ENCODE measurements at places on chromosomes 2 and 18.

DNA sequence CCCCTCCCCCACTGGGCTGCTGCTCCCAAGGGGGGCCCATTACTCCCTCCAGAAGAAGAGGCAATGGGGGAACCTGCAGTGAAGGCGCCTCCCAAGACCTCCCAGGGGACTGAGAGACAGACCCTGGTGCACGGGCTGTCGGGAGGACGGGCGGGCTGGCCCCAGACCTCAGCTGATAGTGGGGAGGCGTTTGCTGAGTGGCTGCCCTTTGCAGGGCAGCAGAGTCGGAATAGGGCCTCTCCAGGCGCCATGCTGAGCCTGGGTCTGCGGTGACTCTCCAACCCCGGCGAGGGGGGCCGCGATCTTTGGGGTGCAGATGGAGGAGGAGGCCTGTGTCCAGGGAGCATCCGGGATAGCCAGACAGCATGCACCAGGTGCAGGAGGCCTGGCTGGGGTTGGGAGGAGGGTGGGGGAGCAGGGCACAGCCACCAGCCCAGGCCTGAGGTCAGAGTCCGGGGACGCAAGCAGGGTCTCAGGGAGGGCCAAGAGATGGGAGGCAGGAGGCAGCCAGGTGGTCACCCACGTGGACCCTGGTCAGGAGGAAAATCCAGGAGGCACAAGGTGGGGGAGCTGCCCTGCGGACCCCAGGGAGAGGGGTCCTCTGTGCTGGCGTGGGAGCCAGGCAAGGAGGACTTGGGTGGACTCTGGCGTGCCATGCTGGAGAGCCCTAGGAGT lies 11.0 kb downstream of the CROCC2 start:
- DNase-seq, result no peak

GRCh38 chr2:204175552-204176271 lies 239.1 kb downstream of the ICOS start:
- no peak for DNase-seq

- no peak for DNase-seq
These were observed 511 bp downstream of the MOB4 start for GRCh38 chr2:197516393-197516761.

GRCh38 chr2:30747206-30747605 lies 60.0 kb downstream of the CAPN13 start:
- no peak for DNase-seq

GRCh38 chr2:23452853-23453420 lies 68.0 kb downstream of the KLHL29 start:
- DNase-seq, result peak; percentile 29

GRCh38 chr18:24227977-24228666 lies 89.3 kb downstream of the CABYR start:
- peak; percentile 6 for DNase-seq

DNA sequence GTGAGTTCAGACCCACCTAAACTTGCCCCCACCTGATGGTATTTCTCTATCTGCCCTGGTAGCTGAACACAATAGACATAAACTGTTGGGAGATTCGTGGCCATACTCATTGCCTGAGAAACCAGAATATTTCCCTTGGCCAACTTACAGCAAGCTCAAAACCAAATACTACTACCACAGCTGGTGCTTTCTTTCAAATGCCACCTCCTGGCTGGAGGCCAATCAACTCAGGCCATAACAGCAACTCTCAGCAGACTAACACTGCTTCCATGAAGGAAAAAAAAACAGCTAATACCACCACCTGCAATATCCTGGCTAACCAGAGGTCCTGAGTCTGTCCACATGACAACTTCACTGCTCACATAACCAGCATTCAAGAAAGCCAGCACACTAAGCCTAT lies 373.1 kb downstream of the CMPK2 start:
- DNase-seq, result no peak

DNA sequence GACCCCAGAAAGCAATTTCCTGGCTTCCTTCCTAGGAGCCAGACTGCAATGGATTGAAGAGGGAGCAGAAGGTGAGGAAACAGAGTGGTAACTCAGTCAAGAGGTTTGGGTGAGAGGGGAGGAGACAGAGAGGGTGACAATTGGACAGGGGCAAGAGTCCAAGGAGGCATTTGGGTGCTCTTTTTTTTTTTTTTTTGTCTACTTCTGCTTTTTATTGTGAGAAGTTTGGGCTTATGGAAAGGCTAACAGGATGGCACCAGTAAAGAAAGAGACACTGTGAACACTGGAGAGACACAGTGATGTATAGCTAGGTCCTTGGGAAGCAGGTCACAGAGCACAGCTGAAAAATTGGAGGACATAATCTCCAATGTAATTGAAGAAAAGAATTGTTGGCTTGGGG lies 25.0 kb downstream of the CYBRD1 start:
- no peak for DNase-seq

DNA sequence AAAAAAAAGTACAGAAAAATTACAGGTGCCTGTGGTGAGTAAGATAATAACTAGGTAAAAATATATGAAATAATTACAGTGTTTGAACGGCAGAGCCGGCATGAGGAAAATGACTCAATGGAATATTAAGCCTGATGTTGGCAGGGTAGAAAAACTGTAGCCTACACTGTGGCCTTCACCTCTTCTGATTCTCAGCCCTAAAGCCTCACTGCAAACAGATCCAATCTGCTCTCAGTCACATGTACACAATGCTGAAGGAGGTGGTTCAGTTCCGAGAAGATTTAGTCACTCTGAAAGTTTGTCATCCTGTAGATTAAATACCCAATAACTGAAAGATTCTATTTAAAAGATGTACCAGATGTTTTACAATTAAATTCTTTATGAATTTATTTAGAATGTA lies 66.9 kb upstream of the MAP3K20 start:
- DNase-seq, result no peak

DNA sequence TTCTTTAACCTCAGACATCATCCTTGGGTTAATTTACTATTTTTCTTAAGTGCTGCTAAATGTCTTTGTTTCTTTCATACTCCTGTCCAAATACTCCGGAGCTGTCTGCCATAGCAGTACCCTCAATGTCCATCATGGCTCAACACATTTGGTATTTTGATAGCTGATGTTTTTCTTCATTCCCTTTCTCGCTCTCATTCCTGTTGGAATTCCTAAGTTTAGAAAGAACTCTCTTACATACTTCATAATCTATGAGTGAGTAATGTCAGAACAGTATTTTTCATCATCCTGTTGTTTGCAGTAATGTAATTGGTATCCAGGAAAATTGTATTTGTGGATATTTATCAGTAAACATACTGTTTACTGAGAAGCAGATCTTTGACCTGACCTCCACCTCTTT lies 282.9 kb downstream of the PTGR3 start:
- no peak for DNase-seq

GRCh38 chr18:32867936-32868335 lies 95.1 kb upstream of the KLHL14 start:
- DNase-seq, result no peak

- DNase-seq, result no peak
These were observed 251.8 kb upstream of the SMIM21 start for GRCh38 chr18:75679331-75679730.

DNA sequence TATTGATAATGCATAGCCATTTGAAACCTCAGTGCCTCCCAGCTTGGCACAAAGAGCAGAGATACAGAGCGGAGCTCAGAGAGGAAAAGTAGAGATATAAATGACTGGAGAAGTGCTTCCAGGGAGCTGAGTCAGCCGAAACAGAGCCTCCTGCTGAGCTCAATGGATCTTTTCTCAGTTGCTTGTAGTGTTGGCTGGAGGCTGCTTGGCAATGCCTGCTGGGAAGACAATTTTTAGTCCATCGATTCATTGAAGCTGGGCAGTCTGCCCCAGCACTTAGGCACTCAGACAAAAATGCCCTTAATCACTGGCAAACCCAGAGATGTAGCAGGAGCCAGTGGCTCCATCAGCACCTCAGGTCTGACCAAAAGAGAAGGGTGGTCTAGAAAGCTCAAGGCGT lies 81.3 kb upstream of the SETBP1 start:
- no peak for DNase-seq

DNA sequence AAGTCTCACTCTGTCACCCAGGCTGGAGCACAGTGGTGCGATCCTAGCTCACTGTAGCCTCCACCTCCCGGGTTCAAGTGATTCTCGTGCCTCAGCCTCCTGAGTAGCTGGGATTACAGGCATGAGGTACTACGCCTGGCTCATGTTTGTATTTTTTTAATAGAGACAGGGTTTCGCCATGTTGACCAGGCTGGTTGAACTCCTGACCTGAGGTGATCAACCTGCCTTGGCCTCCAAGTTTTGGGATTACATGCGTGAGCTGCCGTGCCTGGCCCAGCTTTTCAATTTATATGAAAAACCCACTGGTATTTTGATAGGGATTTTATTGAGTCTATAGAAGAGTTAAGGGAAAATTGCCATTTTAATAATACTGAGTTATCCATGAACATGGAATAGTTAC lies 63.3 kb downstream of the XRCC5 start:
- no peak for DNase-seq

GRCh38 chr2:27920148-27920885 lies 29.8 kb downstream of the BABAM2 start:
- peak; percentile 56 for DNase-seq

- no peak for DNase-seq
These were observed 113.0 kb downstream of the TGFA start for GRCh38 chr2:70440621-70441020.

GRCh38 chr2:28364610-28365009 lies 28.0 kb upstream of the FOSL2 start:
- no peak for DNase-seq

- no peak for DNase-seq
These were observed 100.0 kb upstream of the PKDCC start for GRCh38 chr2:41947701-41948396.

GRCh38 chr2:100274566-100275199 lies 47.6 kb downstream of the LONRF2 start:
- DNase-seq, result no peak

DNA sequence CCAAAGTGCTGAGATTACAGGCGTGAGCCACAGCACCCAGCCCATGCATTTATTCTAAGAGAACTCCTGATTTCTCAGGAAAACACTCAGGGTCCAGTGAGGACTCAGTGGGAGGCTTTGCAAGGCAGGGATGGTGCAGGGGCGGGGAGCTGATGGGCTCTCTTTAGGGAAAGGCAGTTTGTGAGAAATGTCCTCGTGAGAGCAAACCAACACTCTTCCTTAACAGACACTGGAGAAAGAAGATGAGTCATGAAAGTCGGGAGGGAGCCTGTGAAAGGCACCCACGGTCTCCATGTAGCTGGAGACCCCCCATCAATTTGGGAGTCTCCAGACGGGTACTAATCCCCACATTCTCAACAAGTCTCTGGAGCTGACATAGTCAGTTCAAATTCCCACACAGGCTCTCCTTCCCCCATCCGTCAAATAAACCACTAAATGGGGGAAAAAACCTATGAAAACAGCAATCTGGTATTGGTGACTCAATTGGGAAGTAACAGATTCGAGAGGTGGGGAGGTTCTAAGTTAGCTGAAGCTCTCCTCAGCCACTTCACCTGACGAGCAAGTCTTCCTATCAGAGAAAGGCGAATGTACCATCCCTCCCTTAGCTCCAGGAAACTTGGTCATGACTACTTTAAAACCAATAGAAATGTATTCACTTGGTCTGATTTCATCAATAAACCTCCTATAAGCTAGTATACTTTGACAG lies 11.0 kb upstream of the CREG2 start:
- DNase-seq, result peak; percentile 71

- DNase-seq, result no peak
These were observed 183.3 kb upstream of the FBXO11 start for GRCh38 chr2:48089644-48090043.

DNA sequence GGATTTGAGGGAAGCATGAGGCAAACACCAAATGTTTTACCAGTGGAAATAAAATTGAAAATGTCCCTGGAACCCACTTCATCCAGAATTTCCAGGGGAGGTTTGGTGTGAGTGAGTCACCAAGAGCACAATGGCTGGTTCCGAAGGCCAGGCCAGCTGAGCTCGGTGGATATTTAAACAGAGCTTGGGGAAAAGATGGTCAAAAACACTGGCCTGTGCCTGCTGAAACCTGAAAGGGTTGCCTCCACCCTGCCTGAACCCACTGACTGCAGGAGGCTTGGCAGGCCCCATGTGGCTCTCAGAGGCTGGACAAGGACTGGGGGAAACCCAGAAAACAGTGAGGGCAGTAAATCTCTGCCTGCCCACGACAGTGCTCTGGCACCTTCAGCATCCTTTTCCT lies 93.9 kb downstream of the TTC32 start:
- DNase-seq, result no peak

DNA sequence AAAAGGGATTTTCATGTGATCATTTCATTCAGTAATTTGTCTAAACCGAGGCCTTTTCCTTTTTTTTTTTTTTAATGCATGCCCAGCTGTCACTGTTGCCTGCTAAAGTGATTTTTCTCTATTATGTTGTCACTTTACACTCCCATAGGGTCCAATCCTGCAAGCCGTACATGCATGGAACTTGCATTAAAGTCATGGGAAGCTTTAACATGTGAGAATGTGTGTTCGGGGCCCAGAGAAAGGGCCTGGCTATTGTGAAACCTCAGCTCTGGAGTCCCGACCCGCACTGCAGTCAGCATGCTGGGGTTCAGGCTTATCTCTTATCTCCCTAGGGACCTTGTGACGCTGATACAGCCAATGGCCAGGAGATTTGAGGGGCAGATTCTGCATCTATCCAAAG lies 474.6 kb downstream of the SLC4A3 start:
- DNase-seq, result no peak

DNA sequence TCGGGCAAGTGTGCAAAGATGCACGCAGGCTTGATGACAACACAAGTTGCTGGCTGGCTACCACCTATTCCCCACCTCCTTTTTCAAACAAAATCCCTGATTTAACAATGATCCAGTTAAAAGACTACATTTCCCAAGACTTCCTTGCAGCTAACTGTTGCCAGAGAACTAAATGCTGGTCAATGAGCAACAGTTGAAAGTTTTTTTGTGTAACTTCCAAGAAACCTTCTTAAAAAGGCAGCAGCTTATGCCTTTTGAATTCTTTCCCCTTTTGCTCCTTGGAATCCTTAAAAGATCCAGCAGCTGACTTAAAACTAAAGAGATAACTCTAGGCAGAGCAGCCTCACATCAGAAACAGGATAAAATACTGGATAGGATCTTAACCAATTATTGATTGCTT lies 38.5 kb downstream of the NPHP1 start:
- DNase-seq, result no peak

DNA sequence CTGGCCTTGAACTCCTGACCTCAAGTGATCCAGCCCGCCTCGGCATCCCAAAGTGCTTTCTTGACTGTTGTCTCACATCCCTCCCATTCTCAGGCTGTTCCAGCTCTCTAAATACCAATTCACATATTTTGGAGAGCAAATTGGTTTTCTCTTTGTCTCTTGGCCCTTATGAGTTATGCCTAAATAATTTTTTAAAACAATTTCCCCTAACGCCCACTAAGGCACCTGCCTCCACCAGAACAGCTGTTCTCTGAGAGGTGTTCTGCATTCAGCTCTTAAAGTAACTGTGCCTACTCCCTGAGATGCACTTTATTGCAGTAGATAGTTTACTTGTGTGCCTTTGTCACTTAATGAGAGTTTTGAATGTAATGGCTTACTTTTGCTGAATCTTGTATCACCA lies 6.9 kb downstream of the CCDC195 start:
- no peak for DNase-seq

- peak; percentile 77 for DNase-seq
These were observed 3.3 kb downstream of the TWSG1 start for GRCh38 chr18:9337873-9338272.

Data from inflammatory macrophage (primary cell).